ENCODE measurements at places on chromosomes 3 and 15. TPM values are rescaled to one million over a fixed set of nuclear protein-coding genes. Genes with fewer than 3 reads are reported as not detected.

DNA sequence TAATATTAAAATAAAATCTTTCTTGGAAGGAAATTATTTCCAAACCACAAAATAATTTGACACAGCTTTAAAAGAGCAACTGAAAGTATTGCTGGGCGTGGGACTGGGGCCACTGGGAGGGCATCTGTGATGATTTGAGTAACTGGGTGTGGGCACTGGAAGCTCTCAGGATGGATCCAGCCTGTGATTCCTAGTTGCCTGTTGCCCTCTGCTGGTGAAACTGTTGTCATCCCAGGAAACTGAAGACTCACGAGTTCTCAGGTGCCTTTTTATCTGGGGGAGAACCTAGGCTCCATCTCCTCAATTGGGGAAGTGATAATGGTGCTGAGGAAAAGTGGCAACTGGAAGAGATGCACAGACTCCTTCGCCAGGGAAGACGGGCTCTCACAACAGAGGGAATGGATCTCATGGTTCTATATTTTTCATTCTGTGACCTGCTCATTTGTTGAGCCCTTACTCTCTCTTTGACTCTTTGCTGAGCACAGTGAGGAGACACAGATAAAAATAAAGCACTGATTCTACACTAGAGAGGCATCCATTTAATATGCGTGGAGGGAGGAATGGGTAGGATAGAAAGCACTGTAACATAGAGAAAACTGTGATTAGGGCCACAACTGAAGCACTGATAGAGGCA, 61.6 kb downstream of the TPRG1 start:
- no peak overlapping the region for H3K27ac ChIP-seq
- H3K4me3 ChIP-seq: no peak overlapping the region
- no peaks in the 10 kb centered on the region for H3K36me3 ChIP-seq
- DNase-seq: peak; percentile 47
- no peaks in the 10 kb centered on the region for H3K4me1 ChIP-seq
- H3K27me3 ChIP-seq: no peaks in the 10 kb centered on the region

GRCh38 chr3:171328419-171329082, 131.7 kb downstream of the TNIK start:
- no peaks in the 10 kb centered on the region for H3K27me3 ChIP-seq
- no peak overlapping the region for H3K27ac ChIP-seq
- H3K4me3 ChIP-seq: no peak overlapping the region
- no peaks in the 10 kb centered on the region for H3K4me1 ChIP-seq
- no peaks in the 10 kb centered on the region for H3K36me3 ChIP-seq
- no peak for DNase-seq

- no peak overlapping the region for H3K27ac ChIP-seq
Observed at GRCh38 chr3:34056181-34056910, 257.9 kb downstream of the PDCD6IP start.

DNA sequence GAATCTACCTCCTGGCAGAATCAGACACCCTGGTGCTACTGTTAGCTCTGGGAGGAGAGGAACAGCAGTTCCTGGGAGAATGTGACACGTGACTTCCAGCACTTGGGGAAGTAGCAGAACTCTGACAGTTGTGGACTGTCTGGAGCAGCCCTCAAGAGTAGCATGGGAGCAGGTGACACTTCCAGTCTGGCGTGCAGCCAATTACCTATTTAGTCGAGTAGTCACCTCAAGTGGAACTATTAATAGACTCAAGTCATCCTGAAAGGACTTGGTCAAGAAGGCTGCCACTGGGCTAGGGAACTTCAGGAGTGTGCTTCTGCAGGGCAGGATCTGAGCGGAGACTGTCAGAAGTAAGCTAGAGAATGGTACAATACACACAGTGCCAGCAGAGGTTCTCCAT, 62.3 kb downstream of the MTHFS start:
- H3K36me3 ChIP-seq: no peaks in the 10 kb centered on the region
- no peaks in the 10 kb centered on the region for H3K4me1 ChIP-seq
- DNase-seq: no peak
- no peaks in the 10 kb centered on the region for H3K27me3 ChIP-seq

- no peaks in the 10 kb centered on the region for H3K36me3 ChIP-seq
- DNase-seq: no peak
- H3K27me3 ChIP-seq: no peaks in the 10 kb centered on the region
- H3K4me3 ChIP-seq: no peak overlapping the region
- H3K4me1 ChIP-seq: no peaks in the 10 kb centered on the region
Observed at GRCh38 chr3:159831466-159831865, 157.2 kb upstream of the IL12A start.

DNA sequence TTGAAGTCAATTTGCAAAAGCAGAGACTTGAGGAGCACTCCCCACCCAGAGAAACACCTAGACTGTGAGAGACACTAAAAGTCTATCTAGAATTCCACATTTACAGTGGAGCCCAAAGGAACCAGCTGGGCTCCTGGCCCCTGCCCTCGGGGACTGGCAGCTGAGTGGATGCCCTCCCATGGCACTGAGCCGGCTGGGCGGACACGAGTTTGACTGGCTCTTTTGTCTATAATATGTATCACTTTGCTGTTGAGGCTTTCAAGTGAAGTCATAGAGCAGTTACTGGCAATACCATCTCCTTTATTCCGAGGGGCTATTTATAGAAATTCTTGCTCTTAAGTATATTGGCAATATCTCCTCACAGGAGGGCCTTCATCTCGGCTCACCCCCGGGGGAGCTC, 65.8 kb upstream of the TNFAIP8L3 start:
- no peak overlapping the region for H3K4me3 ChIP-seq
- no peaks in the 10 kb centered on the region for H3K4me1 ChIP-seq
- no peaks in the 10 kb centered on the region for H3K36me3 ChIP-seq
- DNase-seq: no peak
- no peak overlapping the region for H3K27ac ChIP-seq

DNA sequence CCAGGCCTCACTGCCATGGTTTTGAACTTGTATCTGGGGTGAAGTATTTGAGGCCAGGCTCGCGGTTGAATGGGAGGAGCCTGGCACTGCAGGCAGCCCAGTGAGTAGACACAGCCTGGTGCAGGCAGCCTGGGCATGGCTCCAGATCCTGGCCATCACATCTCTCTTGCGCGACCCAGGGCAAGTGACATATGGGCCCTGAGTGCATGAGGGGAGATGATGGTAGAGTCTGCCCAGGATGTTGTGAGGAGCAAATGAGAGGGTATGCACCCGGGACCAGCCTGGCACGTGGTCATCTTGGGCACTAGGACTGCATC, 103.5 kb downstream of the TBC1D2B start:
- no peak overlapping the region for H3K27ac ChIP-seq
- H3K27me3 ChIP-seq: no peaks in the 10 kb centered on the region
- H3K4me3 ChIP-seq: no peak overlapping the region
- H3K36me3 ChIP-seq: no peaks in the 10 kb centered on the region

DNA sequence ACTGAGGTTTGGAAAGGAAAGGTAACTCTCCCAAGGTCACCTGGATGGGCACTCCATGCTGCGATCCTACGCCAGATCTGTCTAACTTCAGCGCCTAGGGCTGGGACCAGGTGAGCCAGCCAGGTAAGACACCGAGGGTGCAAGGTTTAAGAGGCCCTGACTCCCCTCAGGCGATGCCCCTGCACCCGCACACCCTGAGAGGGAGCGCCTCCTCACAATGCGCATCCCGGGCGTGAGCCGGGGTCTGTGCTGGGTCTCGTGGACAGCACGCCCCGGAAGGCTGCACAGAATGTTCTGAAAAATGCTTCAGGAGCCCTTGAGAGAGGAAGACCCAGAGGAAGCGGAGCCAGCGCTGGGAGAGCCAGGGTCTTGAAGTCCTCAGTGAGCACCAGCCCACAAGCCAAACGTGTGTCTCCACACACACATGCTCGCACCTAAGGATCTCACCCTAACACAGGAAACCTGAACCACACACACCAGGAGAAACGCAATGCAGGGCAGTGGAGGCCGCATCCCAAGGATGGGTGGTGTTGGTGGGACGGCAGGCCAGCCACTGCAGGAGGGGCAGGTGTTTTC, 142.0 kb downstream of the ADAMTS17 start:
- no peak for DNase-seq
- H3K27ac ChIP-seq: no peak overlapping the region
- peaks cover 10% of the 10 kb centered on the region for H3K4me1 ChIP-seq
- no peak overlapping the region for H3K4me3 ChIP-seq
- H3K36me3 ChIP-seq: no peaks in the 10 kb centered on the region

GRCh38 chr3:82236257-82236656, 474.8 kb upstream of the GBE1 start:
- no peak overlapping the region for H3K27ac ChIP-seq
- no peak overlapping the region for H3K4me3 ChIP-seq
- H3K4me1 ChIP-seq: no peaks in the 10 kb centered on the region

DNA sequence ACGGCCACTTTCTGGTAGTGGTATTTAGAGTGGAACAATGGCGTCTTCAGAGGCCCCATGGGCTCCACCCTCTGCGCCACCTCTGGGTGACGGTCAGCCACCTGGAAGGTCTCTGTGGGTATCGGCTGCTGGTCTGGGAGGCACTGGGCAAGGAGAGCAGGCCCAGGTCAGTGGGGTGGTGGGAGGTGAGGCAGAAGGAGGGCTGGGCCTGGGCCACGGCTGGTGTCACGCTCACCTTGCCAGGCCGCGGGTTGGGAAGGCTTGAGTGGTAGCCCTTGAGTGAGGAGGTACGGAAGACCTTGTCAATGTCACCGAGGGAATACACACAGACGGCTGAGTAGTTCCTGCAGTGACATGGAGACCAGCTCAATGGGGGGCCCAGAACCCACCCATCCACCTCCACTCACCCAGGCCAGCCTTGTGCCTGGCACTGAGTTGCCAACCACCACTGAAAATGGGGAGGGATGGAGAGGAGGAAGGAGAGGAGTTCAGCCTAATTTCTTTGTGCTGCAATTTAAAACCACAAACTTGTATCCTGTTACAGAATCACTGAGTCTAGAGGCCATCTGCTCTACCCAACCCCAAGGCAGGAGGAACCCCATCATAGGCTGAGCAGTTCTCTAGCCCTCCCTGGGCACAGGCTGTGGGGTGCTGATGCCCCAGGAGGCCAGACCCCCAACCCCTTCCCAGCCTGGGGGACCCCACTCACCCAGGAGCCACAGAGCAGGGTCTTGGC, 19.0 kb downstream of the SEMA7A start:
- no peaks in the 10 kb centered on the region for H3K27me3 ChIP-seq
- no peak for DNase-seq
- H3K36me3 ChIP-seq: no peaks in the 10 kb centered on the region
- peaks cover 2% of the 10 kb centered on the region for H3K4me1 ChIP-seq

DNA sequence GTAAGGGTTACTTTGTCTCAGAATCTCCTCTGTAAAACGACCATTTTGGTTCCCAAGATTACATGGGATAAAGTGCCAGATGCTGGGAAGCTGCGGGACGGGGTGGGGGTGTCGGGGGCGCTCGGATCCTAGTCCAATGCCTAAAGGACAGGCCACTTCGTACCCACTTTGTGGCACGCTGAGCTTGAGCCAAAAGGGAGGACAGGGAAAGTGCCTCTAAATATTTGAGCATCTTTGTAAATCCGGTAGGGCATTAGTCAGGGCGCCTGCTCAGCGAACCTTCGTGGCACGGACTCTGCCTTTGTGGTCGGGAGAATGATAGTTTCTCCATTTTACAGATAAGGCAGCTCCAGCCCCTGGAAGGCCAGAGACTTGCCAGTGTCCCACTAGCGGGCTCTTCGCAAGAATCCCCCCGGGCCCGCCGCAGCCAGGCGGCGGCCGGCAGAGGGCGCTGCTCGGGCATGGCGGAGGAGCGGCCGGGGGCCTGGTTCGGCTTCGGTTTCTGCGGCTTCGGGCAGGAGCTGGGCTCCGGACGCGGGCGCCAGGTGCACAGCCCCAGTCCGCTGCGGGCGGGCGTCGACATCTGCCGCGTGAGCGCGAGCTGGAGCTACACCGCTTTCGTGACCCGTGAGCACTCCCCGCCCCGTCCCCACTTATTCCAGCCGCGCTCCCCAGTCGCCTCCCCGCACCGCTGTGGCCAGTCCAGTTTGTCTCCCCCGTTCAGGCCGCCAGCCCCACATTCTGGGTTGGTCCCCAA, 1.8 kb downstream of the RCCD1 start:
- H3K27me3 ChIP-seq: no peaks in the 10 kb centered on the region
- H3K36me3 ChIP-seq: no peaks in the 10 kb centered on the region
- H3K4me3 ChIP-seq: peak overlapping the region; percentile 80
- peaks cover 7% of the 10 kb centered on the region for H3K4me1 ChIP-seq
- peak overlapping the region; percentile 68 for H3K27ac ChIP-seq

- H3K27ac ChIP-seq: no peak overlapping the region
- H3K36me3 ChIP-seq: no peaks in the 10 kb centered on the region
- H3K4me3 ChIP-seq: peak overlapping the region; percentile 42
- H3K4me1 ChIP-seq: peaks cover 2% of the 10 kb centered on the region
Observed at GRCh38 chr3:38039899-38040261, 872 bp downstream of the DLEC1 start.

DNA sequence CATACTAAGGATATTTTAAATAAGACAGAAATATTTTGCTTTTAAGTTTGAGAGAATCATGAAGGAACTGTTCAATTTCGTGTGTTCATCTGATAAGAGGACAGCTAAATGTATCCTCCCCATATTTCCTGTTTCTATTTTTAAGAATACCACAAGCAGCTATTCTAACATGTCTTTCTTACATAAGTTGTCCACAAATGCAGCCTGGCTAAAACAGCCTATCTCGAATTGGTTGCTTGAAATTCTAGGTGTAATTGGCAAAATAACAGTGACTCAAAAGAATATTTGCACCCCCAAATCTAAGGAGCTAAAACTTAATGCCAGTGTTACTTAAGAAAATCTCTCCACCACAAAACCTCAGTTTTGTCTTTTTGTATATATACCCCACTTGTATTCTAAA, 35.0 kb downstream of the BTLA start:
- no peaks in the 10 kb centered on the region for H3K4me1 ChIP-seq
- no peak overlapping the region for H3K27ac ChIP-seq
- no peaks in the 10 kb centered on the region for H3K27me3 ChIP-seq
- no peak for DNase-seq
- no peaks in the 10 kb centered on the region for H3K36me3 ChIP-seq
- H3K4me3 ChIP-seq: no peak overlapping the region

DNA sequence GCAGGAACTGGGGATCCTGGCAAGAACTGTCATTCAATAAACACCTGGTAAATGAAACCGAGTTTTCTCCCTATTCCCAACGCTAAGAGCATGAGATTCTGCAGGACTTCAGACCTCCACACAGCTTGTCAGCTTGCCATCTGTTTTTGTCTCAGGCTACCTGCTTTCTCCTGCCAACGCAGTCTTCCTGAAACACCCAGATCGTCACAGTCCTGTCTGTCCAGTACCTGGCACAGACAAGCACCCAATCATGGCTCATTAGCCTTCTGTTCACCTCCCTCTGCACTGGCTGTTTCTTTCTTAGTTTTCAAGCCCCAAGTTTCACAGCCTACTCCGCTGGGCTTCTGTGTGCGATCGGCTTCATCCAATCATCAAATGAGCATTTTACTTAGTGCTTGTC, 5.0 kb downstream of the SLC12A8 start:
- H3K36me3 ChIP-seq: no peaks in the 10 kb centered on the region
- H3K27ac ChIP-seq: no peak overlapping the region
- no peaks in the 10 kb centered on the region for H3K27me3 ChIP-seq
- peaks cover 3% of the 10 kb centered on the region for H3K4me1 ChIP-seq

AADAC gene
- total RNA-seq: 0.34 TPM

KIF15 gene
- not detected for total RNA-seq

CAPN3 gene
- 8.0 TPM for total RNA-seq

NOP10 gene
- 61.7 TPM for total RNA-seq

GPR149 gene
- total RNA-seq: not detected

All from ovary (tissue), 10 donors.